NCI-H1417 treated with DMSO at 0.1 percent for 48 hours (cell line): ENCODE measurements at places on chromosomes 2 and 18.

- DNase-seq: no peak
Observed at GRCh38 chr2:44155666-44156446, 12.8 kb upstream of the PPM1B start.

DNA sequence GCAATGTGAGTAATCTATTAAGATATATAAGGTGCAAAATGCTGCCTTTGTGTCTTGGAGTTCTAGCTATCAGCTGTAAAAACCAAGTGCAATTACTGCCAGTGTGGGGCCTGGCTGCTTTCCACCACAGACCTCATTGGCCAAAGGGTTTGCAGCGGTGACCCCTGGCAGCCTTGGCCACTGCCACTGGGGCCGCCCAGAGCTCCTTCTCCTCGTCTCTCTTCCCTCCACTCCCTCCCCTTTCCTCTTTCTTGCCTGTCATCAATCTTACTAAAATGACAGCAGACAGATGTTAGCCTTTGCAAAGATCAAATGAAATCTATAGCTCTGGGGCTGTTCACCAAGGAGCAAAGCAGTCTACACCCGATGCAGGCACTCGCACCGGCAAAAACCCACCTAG is 986.3 kb downstream of the BCL11A start:
- no peak for DNase-seq

DNA sequence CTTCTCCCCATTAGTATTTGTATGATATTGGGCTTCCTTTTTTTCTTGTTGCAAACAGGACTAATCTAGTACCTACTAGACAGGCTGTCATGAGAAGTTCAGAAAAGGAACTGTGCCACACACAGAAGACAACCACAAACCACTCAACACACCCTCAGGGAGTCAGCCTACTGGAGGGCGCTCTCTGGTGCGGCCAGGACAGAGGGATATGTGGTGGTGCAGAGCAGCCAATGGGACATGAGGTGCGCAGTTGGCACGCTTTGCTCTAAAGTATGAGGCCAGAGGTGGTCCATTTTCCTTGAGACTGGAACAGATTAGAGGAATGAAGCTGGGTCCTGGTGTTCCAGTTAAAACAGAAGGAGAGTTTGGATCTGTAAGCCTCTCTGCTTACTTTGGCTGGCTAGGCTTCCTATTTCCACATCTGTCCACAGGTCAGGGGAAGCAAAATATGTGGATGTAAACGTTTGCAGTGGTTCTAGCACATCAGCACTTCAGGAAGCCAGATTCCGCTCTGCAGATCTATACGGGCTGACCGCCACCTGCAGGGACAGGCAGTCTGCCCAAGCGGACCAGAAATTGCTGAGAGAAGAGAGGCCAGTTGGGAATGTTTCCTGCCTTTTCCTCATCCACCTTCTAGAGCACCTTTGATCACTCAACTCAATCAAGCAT is 114.1 kb downstream of the GFPT1 start:
- DNase-seq: no peak

GRCh38 chr2:160460333-160460731 is 33.3 kb downstream of the RBMS1 start:
- DNase-seq: no peak

GRCh38 chr2:182077023-182077422 is 91.4 kb downstream of the PPP1R1C start:
- DNase-seq: no peak

DNA sequence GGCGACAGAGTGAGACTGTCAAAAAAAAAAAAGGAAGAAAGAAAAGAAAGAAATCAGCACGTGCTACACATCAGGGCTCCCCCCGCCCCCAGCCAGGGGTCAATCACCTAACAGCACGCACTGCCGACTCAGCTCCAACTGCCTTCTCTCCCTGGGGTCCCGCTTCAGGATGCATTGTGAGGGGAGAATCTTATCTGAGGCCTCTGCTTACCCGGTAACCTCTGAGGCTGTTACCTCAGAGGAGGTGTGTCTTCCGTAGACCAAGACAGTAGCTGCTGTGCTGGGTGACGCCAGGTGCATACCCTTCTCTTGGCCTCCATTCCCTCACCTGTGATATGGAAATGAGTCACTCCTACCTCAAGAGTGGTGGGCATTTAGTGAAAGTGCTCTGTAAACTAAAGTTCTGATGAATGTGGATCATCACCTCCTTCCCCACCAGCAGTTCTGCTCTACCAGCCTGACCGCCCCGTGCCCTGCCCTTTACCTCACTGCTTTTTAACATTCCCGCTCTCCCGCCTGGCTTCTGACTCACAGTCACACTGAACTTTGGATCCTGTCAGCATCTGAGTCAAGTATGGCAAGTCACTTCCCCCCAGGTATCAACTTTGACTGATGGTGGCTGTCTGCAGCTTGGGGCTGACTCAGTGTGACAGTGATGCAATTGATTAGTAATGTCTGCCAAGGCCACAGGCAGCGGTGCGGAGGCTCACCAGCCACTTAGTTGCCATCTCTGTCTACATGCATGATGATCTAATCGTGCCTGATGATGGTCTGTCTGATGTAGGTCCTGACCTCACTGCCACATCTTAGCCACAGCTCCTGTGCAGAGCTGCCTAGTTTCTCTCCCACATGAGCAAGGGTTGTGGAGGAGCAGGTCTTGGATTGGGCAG is 20.1 kb downstream of the ARID5A start:
- DNase-seq: no peak

GRCh38 chr2:106127776-106128268 is 66.3 kb downstream of the UXS1 start:
- no peak for DNase-seq

DNA sequence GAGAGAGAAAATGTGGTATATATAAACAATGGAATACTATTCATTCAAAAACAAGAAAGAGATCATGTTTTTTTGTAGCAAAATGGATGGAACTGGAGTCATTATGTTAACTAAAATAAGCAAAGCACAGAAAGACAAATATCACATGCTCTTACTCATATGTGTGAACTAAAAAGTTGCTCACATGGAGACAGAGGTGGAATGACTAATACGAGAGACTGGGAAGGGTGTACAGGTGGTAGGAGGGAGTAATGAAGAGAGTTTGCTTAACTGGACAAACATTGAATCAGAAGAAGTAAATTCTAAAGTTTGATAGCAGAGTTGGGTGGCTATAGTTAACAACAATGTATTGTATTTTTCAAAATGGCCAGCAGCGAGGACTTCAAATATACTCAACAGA is 1080.7 kb upstream of the CHAC2 start:
- no peak for DNase-seq
